Skin of body (tissue), 3 donors: ENCODE measurements at places on chromosomes 16 and 17. TPM values are rescaled to one million over a fixed set of nuclear protein-coding genes. Genes with fewer than 3 reads are reported as not detected.

PDIA2 gene
- total RNA-seq: 1.1 TPM

CCL1 gene
- total RNA-seq: not detected

CTF1 gene
- total RNA-seq: 0.59 TPM

DYNLRB2 gene
- total RNA-seq: 0.59 TPM

KCNH6 gene
- not detected for total RNA-seq

GRIN2A gene
- 0.10 TPM for total RNA-seq

KRT28 gene
- total RNA-seq: 152 TPM

ADAP2 gene
- 10.1 TPM for total RNA-seq

DNA sequence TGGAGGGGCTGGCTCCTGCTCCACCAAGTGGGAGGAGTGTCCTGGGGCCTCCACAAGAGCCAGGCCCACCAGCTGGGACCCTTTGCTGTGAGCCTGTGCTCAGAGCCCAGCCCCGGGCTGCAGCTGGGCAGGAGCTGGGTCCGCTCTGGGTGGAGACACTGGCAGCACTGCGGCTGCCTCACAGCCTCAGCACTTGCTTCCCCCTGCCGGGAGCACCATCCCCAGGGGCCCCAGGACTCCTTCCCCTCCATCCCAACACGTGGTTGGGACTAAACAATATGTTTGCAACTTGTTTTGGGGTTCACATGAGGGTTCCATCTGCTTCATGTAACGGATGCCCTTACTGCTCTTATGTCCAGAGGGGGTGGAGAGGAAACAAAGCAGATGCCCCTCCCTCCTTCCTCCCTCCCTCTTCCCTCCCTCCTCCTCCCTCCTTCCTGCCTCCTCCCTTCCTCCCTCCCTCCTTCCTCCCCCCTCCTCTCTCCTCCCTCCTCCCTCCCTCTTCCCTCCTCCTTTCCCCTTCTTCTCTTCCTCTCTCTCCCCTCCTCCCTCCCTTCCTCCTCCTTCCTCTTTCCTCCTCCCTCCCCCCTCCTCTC, 16.3 kb upstream of the CBFA2T3 start:
- peak; percentile 50 for DNase-seq

- DNase-seq: no peak
Observed at GRCh38 chr17:17300624-17301568, 2.3 kb upstream of the NT5M start.

DNA sequence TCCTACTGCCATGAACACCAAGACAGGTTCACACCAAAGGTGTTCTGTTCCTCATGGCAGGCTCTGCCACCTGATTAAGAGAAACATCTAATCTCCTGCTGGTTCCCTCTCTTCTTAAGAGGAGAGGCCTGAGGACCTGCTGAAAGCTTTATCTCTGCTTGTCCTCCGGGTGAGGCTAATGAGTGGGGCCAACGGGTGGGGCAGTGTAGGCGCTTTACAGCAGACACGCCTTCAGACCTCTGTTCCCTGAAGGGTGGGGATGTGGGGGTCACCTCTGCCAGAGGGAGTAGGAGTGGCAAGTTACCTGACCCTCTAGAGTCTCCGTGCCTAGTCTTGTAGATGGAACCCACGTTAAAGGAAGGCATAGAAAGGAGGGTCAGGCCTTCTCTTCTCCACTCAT, 4.2 kb upstream of the MRM1 start:
- DNase-seq: no peak

DNA sequence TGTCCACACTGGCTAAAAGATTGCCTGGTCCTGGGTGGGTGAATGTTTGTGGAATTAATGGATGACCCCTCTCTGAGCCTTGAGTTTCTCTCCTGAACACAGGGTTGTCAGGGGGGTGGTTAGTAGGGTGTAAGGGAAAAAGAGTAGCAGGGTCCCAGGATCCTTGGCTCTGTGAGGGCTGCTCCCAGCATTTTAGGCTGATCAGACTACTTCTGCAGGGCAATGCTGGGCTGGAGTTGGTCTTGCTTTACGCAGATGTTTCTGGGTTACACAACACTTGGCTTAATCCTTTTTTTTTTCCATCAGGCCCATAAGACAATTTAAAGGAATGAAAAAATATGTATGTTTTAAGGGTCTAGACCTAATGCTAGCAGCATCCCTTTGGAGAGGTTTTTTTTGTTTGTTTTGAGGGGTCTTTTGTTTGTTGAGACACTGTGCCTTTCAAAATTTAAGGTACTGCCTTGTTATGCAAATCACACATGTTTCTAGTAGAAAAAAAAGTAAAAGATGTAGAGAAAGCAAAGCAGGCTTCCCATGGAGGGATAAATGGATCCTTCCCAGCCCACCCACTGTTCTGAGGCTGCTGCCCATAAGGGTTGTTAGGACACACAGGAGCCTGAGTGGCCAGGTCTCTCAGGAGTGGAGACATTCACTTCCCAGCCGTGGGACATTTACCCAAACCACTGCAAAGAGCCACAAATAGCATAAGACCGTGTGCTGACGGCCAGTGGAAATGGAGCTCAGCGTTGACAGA, 225.6 kb upstream of the HSBP1 start:
- no peak for DNase-seq

DNA sequence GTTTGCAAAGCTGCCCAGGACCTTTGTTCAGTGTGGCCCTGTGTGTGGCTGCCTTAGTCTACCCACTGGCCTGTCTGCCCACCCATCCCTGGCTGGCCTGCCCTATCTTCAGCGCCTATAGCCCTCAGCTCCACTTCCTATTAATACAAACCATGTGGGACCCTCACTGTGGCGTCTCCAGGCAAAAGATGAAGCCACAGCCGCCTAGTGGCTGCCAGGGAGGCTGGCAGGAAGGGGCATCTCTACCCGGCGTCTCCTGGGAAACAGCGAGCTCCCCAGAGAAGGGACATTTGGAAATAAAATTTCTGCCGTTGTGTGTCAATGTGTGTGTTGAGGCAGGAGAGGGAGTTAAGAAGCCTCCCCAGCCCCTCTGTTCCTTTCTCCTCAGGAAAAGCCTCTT, 31.5 kb downstream of the NEUROD2 start:
- DNase-seq: no peak

GRCh38 chr16:56424404-56424764, 961 bp downstream of the AMFR start:
- no peak for DNase-seq

DNA sequence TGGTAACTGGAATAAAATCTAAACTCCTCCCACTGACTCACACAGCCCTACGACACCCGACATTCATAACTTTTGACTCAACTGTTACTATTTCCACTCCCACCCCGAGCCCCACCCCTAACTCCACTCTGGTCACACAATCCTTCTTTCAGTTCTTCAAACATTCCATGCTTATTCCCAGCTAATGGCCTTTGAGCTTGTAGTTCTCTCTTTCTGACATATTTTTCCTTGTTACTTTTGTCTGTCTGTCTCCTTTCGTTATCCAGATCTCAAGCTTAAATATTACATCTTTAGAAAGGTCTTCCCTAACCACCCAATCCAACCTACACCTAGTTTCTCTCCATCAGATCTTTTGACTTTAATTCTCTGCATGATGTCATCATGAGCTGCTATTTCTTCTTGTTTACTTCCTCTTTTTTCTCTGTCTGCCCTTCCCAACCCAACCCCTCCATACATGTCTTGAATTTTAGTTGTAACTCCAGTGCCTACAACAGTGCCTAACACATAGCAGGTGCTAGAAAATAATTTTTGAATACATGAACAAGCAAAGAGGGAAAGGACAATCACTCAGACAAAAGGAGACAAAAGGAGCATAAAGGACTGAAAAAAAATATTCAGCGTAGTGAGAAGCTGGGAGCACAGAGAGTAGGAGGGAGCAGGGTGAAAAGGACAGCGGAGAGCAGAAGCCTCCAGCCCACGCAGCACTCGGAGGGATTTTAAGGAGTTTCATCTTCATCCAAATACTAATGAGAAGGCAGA, 65.2 kb upstream of the SMIM36 start:
- DNase-seq: peak; percentile 62

GRCh38 chr16:87058728-87059250, 258.4 kb downstream of the C16orf95 start:
- no peak for DNase-seq

DNA sequence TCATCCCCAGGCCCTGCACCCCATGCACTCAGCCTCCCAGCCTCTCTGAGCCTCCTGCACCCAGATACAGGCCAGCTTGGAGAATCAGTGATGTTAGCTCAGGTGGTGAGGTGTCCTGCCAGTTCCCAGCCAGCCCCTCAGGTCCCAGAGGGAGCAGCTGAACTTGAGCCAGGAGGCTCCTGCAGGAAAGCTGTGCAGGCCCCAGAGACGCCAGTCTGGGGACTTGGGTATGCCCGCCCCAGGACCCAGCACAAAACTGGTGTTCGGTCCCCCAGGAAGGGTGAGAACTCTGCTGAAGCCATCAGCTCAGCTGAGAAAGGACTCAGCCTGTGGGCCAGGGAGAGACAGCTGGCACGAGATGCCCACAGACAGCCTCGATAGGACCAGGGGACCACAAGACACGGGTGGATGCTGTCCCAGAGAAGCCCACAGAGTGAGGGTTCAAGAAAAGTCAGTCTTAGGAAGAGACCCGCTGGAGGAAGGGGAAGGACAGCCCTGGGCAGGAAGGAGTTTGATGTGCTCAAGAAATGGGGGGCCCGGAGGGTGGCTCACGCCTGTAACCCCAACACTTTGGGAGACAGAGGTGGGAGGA, 11.0 kb downstream of the ENDOV start:
- DNase-seq: no peak

DNA sequence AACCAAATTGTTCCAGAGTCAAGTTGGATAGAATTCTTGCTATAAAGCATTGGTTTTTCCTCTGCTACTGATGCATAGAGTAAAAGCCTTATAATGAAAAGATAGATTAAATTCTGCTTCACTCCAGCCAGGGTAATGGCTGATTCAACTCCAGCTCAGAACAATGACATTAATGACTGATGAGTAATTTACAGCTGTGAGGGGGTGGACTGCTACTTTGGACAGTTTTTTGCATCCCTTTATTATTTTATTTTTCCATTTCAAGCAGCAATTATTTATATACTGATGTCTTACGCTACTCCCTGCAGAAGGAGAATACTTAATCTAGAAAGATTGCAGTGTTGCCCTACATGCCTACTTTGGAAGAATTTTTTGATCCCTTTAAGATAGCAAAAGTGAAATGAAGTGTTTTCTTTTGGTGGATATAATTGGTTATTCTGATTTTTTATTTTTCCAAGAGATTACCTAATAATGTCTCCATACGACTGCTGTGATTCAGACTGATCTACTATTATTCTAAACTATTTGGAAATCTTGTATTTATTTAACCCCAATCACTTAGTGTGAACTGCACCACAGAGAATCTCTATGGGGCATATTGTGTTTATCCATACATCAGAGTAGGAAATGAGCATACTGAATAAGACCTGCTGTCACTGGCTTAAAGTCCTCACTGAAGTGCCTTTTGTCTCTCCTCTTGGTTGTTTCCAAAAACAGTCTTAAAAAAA, 149.5 kb downstream of the TRIM37 start:
- no peak for DNase-seq

DNA sequence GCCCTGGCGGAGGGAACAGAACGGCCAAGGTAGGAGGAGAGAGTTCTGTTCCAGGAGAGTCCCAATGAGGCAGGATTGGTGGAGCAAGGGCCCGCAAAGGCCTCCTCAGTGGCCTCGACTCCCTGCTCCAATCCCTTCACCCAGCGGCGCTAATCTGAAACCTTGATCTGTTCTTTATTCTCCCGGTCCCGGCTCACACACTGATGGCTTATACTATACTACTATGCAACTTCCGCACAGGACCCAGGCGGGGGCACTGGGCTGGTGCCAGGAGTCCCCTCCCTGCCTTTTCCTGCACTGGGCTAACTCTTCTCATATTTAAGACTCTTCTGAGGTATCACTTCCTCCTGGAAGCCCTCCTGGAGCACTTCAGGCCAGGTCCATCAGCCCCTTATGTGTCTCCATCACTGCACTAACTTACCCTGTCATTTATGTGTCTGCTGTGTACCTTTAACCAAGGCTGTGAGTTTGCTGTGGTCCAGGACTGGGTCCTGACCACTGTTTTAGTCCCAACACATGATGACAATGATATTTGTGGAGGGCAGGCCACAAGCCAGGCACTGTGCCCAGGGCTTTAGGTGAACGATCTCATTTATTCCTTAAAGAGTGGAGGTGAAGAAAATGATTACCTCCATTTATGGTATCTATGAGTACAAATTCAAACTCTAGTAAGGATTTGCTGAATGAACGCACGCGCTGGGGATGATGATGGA, 6.8 kb downstream of the CCDC102A start:
- no peak for DNase-seq

- DNase-seq: no peak
Observed at GRCh38 chr16:10103118-10103517, 79.1 kb downstream of the GRIN2A start.

GRCh38 chr16:57893559-57894389, 77.2 kb downstream of the CNGB1 start:
- peak; percentile 34 for DNase-seq

GRCh38 chr16:4249530-4250308, 7.8 kb upstream of the SRL start:
- DNase-seq: peak; percentile 34

GRCh38 chr16:19242987-19243575, 42.5 kb upstream of the CLEC19A start:
- no peak for DNase-seq
